H9 (cell line): ENCODE measurements at places on chromosomes 1 and 21.
A peak's percentile ranks its signal among the peaks of the same experiment; 100 is the strongest.

GRCh38 chr1:22776035-22776613 lies 65.5 kb downstream of the EPHB2 start:
- no peak for DNase-seq

DNA sequence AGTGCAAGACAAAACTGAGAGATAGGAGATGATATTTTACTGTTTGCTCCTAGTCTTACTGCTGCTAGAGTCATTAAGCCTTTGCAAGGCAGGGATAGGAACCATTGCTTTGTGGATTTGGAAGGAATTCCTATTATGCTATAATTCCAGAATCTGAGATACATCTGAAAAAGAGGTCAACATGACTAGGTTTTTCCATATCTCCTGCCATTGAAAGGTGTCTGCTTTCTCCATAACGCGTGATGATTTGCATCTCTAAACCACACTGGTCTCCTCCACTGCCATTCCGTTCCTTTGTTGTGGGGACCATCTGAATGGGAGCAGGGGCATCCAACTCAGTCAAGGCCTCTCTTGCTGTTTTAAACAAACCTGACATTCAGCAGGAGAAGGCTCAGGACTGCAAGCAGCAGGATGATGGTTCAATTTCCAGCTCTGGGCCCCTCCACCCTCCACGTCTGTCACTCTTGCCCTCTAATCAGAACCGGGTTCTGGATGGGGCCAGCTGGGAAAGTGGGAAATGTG lies 45.2 kb downstream of the PLPP3 start:
- no peak for DNase-seq

DNA sequence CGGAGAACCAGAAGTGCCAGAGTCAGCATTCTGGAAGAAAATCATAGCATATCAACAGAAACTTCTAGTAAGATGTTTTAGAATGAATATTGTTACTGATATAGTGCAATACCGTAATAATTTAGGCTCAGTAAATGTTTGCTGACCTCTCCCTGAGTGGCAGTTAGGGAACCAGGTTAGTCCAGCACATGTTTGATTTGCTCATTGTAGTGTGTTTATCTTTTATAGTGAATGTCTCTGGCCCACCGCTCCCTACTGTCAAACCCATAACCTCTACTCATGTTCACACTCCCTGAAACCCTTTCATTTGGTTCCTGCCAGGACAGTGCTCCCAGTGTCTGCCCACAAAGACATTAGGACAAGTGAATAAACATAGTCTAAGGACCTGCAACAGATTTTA lies 102.7 kb downstream of the ZP4 start:
- DNase-seq, result no peak

DNA sequence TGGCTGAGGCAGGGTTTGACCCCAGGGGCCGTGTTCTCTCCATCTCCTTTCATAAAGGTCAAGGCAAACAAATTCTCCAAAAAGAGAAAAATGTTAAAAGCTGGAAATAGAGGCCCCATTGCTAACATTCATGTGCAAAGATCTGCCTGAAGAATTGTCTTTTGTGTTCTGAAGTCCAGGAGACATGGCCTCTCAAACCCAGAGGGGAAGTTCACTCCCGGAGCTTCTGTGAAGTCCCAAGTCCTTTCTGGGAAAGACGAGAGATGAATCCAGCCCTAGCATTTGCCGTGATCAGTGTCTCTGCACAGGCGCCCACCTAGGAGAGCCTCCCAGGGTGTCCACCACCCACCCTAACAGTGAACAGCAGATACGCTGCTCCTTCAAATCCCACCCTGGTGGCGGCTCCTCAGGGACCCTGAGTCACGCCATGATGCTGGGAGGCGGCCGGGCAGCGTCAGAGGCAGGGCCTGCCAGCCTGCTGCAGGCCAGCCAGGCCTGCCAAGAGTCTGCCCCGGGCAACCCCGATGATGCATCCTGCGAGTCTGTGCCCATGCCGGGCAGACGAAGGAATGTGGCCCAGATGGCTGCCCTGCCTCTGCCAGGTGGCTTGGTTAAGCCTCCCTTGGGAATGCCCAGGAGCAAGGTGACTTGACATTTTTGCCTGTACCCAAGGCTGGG lies 5.2 kb upstream of the C2CD2 start:
- DNase-seq, result no peak

DNA sequence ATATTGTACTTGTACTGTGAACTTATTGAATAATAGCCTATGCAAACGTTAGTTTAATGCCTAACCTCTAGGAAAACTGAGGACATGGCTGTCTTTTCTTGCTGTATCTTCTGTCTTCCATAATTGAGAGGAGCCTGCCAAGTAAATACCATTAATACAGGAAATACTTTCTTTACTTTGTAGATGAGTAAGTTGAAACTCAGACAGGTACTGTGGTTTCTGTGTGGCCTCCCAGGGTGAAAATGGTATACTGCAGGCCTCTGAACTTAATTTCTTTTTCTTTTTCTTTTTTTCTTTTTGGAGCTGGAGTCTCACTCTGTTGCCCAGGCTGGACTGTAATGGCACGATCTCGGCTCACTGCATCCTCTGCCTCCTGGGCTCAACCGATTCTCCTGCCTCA lies 208.8 kb upstream of the ADGRL4 start:
- DNase-seq, result no peak

DNA sequence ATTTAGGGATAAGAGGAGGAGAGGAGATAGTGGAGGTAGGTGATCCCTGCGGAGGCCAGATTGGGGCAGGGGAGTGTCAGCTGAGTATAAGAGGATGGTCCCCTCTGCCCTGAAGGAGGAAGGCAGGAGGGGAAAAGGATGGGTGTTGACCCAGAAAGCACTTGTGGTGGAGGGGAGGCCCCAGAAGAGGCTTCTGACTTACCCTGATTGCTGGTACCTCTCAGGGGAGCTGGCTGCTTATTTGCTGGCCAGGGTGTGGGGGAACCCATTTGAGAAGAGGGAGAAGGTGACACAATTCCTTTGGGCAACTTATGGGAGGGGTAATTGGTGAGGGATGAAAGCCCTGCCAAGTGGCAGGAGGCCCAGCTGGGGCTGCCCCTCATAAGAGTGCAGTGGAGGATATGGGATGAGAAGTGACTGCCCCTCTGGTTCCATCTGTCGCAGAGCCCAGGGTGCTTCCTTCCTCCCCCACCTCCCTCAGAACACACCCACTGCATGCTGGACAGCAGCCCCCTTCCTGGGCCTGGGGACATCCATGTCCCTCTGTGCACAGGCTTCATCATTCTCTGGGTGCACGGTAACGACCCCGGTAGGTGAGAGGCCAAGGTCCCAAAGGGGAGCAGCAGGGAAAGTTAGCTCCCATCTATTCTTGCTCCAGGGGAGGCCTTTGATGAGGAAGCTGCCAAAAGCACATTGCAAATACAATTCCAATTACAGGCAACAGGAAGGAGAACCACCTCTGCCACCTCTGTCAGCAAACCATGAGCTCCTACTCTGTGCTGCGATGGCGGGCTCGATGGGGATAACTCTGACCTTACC lies 1.4 kb upstream of the PCSK9 start:
- no peak for DNase-seq

- DNase-seq, result no peak
Measured at GRCh38 chr1:111789666-111790316, 34.1 kb downstream of the DDX20 start.

- DNase-seq, result no peak
Measured at GRCh38 chr1:178344513-178345091, 152.2 kb downstream of the CLEC20A start.

GRCh38 chr1:8238141-8239038 lies 79.5 kb upstream of the SLC45A1 start:
- no peak for DNase-seq

GRCh38 chr1:235004276-235004675 lies 124.4 kb downstream of the TOMM20 start:
- DNase-seq, result no peak

DNA sequence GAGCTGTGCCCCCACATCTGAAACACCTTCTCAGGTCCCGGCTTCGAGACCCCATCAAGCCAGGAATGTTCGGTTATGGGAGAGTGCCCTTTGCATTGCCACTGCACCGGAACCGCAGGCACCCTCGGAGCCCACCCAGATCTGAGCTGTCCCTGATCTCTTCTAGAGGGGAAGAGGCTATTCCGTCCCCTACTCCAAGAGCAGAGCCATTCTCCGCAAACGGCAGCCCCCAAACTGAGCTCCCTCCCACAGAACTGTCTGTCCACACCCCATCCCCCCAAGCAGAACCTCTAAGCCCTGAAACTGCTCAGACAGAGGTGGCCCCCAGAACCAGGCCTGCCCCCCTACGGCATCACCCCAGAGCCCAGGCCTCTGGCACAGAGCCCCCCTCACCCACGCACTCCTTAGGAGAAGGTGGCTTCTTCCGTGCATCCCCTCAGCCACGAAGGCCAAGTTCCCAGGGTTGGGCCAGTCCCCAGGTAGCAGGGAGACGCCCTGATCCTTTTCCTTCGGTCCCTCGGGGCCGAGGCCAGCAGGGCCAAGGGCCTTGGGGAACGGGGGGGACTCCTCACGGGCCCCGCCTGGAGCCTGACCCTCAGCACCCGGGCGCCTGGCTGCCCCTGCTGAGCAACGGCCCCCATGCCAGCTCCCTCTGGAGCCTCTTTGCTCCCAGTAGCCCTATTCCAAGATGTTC lies 4.3 kb downstream of the ADAMTSL4 start:
- peak; percentile 20 for DNase-seq

DNA sequence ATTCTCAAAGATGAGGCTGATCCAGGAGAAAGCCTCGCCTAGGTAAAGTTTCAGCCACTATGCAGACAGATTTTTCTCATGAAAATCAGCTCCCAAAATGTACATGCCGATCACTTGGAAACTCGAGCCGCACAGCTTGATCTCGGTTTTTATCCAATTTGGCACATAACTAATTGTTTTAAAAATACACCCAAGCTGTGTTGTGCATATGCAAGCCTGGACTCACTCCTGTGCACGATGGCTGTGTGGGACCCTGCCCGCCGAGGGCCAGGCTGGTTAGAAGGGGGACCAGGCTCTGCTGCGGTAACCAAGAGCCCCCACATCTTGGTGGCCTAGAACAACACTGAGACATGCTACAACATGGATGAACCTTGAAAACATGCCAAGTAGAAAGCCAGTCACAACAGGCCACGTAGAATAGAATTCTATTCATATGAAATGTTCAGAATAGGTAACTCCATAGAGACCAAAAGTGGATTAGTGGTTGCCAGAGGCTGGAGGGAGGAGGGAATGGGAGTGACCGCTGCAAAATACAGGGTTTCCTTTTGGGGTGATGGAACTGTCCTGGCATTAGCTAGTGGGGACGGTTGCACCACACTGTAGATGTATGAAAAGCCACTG lies 16.1 kb upstream of the LDLRAP1 start:
- no peak for DNase-seq

- no peak for DNase-seq
Measured at GRCh38 chr21:14414932-14415508, 32.1 kb upstream of the HSPA13 start.

DNA sequence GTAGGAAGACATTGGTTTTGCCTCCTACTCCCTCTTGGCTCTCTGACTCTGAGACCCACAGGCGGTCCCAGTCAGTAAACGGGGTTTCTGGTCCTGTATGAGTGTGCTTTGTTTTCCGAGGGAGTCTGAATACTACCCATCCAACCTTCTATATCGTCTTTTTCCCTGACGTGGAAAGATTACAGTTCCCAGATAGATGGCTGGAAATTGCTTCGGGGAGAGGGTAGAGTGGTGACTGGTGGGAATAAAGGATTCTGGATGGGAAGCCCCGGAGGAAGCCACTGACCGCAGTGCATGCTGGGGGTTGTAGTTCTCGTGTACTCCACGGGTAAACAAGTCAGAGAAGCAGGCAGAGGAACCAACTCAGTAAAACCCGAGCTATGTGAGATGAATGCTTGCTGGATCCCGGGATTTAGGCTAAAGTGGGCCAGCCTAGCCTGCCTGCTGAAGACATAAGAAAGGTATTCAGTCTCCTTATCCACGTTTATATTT lies 66.2 kb upstream of the IRF2BP2 start:
- DNase-seq, result peak; percentile 87

GRCh38 chr1:25572708-25573590 lies 29.5 kb downstream of the LDLRAP1 start:
- peak; percentile 80 for DNase-seq

GRCh38 chr1:196071447-196071846 lies 536.8 kb downstream of the KCNT2 start:
- DNase-seq, result no peak

- DNase-seq, result no peak
Measured at GRCh38 chr1:59128784-59129227, 168.1 kb upstream of the FGGY start.

DNA sequence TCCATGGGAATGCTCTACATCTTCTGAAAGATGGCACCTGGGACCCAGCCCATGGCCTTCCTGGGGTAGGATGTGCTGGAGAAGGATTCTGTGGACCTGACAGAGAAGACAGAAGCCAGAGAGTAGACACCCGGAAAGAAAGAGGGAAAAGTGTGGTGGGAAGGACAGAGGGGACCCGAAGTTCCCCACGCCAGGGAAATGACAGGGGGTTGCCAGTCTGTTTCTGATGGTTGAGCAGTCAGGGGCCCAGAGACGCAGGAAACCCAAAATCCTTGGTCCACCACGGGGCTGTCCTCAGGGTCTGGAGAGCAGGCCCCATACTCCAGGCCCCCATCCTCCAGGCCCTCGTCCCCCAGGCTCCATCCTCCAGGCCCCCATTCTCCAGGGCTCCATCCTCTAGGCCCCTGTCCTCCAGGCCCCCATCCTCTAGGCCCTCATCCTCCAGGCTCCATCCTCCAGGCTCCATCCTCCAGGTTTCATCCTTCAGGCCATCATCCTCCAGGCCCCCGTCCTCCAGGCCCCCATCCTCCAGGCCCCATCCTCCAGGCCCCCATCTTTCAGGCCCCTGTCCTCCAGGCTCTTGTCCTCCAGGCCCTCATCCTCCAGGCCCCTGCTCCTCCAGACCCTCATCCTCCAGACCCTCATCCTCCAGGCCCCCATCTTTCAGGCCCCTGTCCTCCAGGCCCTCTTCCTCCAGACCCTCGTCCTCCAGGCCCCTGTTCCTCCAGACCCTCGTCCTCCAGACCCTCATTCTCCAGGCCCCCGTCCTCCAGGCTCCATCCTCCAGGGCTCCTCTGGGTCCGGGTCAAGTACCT lies 1.0 kb upstream of the TFF2 start:
- peak; percentile 4 for DNase-seq

GRCh38 chr1:224635356-224635755 lies 19.2 kb downstream of the CNIH3 start:
- no peak for DNase-seq

GRCh38 chr21:42632771-42633690 lies 20.4 kb upstream of the PDE9A start:
- no peak for DNase-seq

DNA sequence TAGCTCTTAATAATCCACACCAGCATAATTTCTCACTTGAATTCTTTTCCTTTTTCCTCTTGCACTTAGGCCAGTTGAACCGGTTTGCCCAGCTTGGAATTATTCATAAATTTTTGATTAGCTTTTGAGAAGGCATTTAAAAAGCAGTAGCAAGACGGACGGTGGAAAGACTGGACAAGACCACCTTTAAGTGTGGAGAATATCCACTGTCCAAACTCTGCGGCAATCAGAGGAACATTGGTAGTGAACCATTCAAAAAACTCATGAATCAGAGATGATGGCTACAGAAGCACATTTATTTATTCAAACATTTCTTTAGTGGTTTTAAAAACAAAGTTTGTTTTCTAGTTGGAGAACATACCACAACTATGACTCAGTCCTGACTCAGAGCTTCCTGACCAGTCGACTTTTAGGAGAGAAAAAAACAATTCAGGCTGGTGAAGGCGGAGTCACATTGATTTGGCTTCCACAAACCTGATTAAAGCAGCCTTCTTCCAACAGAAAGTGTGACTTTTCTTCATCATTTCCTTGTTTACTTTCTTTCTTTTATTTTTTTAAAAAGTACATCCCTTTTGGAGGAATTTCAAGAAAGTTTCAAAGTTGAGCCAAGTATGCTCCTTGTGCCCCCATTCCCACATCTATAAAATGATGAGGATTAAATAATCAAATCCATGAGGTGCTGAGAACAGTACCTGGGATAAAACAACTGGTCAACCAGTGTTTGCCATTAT lies 128.8 kb downstream of the ADSS2 start:
- peak; percentile 34 for DNase-seq

- no peak for DNase-seq
Measured at GRCh38 chr1:2506901-2507565, 19.4 kb downstream of the PANK4 start.
